ENCODE measurements at places on chromosomes 5 and 9. TPM values are rescaled to one million over a fixed set of nuclear protein-coding genes. Genes with fewer than 3 reads are reported as not detected.

GRCh38 chr5:174195517-174195916, 150.0 kb downstream of the NSG2 start:
- no peak overlapping the region for H3K27ac ChIP-seq
- no peaks in the 10 kb centered on the region for H3K27me3 ChIP-seq
- no peak overlapping the region for H3K4me3 ChIP-seq
- no peak for DNase-seq

DNA sequence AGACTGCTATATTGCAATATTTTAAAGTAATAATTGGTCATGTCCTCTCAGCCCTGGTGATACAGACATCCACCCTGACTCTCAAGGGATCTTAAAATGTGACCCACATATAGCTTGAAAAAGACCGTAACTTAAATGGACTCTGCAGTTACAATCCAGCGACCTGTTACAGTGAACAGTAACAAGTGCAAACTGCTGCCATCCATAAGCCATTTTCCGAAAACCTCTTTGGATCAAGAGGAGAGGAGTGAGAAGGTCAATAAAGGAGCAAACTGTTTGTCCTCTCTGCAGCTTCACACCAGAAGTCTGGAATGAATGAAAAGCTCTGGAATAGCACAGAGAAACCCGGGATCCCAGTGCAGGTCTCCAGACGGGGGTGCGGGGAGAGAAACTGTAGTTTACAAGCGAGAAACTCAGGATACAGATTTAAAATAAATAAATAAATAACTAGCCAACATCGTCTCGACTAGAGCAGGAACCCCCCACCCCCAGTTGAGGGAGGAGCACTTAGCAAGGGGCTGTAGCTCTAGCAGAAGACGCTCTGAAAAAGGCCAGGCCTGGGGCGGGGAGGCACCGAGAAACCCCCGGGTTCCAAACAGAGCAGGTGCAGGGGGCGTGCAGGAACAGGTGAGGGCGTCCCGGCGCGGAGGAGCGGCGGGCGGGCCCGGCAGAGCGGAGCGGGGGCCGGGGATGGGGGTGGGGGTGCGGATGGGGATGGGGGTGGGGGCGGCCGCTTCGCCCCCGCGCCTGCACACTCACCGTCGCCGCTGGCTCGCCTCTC, 572 bp downstream of the ZDHHC21 start:
- H3K4me1 ChIP-seq, result peaks cover 41% of the 10 kb centered on the region
- DNase-seq, result peak; percentile 8
- H3K27me3 ChIP-seq, result peaks cover 9% of the 10 kb centered on the region
- peak overlapping the region; percentile 88 for H3K27ac ChIP-seq
- peak overlapping the region; percentile 94 for H3K4me3 ChIP-seq

- no peak overlapping the region for H3K4me3 ChIP-seq
- H3K4me1 ChIP-seq, result no peaks in the 10 kb centered on the region
- no peak overlapping the region for H3K27ac ChIP-seq
- peak; percentile 8 for DNase-seq
- peaks cover 2% of the 10 kb centered on the region for H3K27me3 ChIP-seq
- H3K36me3 ChIP-seq, result no peaks in the 10 kb centered on the region
These were observed 55.4 kb upstream of the RNF130 start for GRCh38 chr5:180126716-180127681.

GRCh38 chr5:2847608-2848007, 96.1 kb upstream of the IRX2 start:
- H3K27ac ChIP-seq, result no peak overlapping the region
- no peaks in the 10 kb centered on the region for H3K4me1 ChIP-seq
- no peak overlapping the region for H3K4me3 ChIP-seq
- no peak for DNase-seq

DNA sequence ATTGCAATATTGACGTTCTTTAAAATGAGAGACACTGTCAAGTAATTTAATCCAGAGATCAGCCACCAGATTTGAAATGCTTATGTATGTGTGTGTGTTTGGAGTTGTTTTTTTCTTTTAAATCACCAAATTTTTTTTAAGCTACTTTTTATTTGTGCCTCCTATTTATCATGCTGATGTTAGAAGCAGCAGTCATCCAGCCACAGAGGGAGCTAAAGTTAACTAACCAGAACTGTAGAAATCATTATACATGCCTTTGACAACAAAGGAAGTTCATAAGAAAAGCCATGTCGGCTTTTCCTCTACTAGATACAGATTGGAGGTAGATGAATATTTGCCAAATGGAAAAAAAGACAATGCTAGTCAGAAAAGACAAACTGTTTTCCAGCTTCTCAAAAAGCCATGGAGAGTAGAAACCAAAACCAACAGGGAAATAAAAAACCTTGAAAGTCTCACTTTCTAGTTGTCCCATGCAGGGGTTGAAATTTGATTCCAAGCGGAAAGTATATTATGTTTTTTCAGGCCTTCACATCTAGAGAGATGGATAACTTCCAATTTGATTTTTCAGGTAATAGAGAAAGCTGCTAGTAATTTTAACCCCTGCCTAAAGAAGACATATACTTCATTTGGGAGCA, 4.5 kb downstream of the PURA start:
- peaks cover 36% of the 10 kb centered on the region for H3K4me1 ChIP-seq
- DNase-seq, result no peak
- H3K27me3 ChIP-seq, result peaks cover 2% of the 10 kb centered on the region
- H3K36me3 ChIP-seq, result peaks cover 13% of the 10 kb centered on the region
- H3K4me3 ChIP-seq, result no peak overlapping the region

- no peaks in the 10 kb centered on the region for H3K36me3 ChIP-seq
- no peak for DNase-seq
- no peaks in the 10 kb centered on the region for H3K27me3 ChIP-seq
- no peaks in the 10 kb centered on the region for H3K4me1 ChIP-seq
- H3K27ac ChIP-seq, result no peak overlapping the region
These were observed 404.0 kb upstream of the IRX1 start for GRCh38 chr5:3191585-3191984.

- no peak for DNase-seq
- peaks cover 6% of the 10 kb centered on the region for H3K4me1 ChIP-seq
These were observed 399.5 kb downstream of the ENC1 start for GRCh38 chr5:74240783-74241750.

DNA sequence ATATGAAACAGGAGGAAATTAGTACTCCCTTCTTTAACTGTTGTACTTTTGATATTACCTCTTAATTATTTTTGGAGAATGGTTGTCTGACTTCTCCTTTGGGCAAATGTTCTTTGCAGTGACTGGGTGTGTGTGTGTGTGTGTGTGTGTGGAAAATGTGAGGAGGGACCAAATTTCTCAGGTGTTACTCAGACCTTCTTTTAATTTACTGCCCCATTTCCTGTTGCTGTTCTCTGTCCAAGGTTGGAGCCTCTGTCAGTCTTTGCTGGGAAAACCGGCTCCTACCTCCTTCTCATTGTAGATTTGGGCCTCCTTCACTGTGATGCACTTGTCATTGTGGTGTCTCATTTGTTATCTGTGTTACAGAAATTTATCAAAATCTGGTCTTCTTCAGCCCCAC, 68.4 kb downstream of the PBX3 start:
- H3K4me1 ChIP-seq, result peaks cover 7% of the 10 kb centered on the region
- H3K36me3 ChIP-seq, result peaks cover 4% of the 10 kb centered on the region
- no peak for DNase-seq
- no peak overlapping the region for H3K27ac ChIP-seq

- H3K4me3 ChIP-seq, result no peak overlapping the region
- H3K27ac ChIP-seq, result no peak overlapping the region
- DNase-seq, result no peak
- H3K36me3 ChIP-seq, result peaks cover 12% of the 10 kb centered on the region
- H3K4me1 ChIP-seq, result no peaks in the 10 kb centered on the region
These were observed 9.6 kb upstream of the ATP6V0E1 start for GRCh38 chr5:172973931-172974330.

- no peak overlapping the region for H3K27ac ChIP-seq
- no peak overlapping the region for H3K4me3 ChIP-seq
- no peak for DNase-seq
- no peaks in the 10 kb centered on the region for H3K4me1 ChIP-seq
These were observed 73.8 kb upstream of the IL17B start for GRCh38 chr5:149452665-149453617.

GRCh38 chr5:89878140-89879132, 531.1 kb downstream of the CETN3 start:
- no peaks in the 10 kb centered on the region for H3K36me3 ChIP-seq
- no peaks in the 10 kb centered on the region for H3K4me1 ChIP-seq
- H3K4me3 ChIP-seq, result no peak overlapping the region
- DNase-seq, result no peak

TRIM36 gene
- not detected for total RNA-seq
